ENCODE measurements at places on chromosomes 7 and 10.
A peak's percentile ranks its signal among the peaks of the same experiment; 100 is the strongest.

DNA sequence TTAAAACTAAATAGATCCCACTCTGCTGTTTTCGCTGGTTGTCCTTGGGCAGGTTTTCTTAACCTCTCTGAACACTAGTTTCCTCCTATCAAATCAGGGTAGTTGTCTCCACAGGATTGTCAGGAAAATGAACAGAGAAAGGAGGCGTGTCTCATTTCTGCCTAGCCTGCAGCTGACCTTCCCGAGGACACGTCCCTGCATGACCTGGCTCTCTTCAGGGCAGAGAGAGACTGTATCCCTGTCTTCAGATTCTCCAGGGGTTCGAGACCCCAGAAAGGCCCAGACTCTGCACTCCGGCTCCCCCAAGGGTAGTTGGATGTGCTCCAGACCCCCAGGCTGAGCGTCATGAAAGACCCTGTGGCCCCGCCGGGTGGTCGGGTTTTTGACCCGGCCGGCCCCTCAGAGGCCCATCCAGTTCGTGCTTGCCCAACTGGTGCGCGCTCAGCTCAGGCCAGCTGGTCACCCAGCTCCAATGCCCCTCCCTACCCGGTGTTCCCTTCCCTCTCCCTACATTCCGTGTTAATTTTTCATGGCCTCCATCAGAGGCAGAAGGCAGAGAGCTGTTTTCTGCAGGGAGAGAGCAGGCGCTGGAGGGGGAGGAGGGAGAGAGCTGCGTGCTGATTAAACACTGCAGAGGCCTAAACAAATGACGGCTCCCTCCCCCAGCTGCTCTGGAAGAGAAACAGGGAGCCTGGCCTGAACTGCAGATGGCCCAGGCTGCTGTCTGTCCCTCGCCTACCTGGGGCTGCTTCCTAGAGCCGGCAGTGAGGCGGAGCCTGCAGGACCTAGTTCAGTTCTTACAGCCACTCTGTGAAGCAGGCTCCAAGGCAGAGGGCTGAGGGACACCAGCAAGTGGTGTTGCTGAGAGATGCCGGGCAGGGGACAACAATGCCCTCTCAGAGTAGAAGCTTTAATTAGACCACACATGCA lies 86.2 kb upstream of the PPIF start:
- peak; percentile 62 for DNase-seq

GRCh38 chr7:132446666-132447278 lies 129.5 kb downstream of the PLXNA4 start:
- no peak for DNase-seq

DNA sequence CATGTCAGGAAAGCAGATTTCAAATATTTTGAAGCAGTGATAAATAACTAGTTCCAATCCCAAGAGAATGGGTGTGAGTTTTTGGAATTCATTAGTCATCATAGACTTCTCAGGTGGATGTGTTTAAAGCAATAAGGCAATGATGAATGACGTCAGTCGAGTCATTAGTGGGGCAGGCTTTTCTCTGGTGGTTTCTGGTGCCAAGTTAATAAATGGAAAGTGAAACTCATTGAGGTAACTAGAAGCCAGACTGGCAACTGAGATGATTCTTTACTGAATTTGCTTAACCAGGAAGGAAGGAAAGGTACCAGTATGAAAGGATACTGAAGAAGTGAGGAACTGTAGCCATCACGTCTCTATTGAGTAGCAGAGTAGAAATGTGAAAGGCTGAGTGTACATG lies 311.0 kb downstream of the GPAM start:
- DNase-seq: no peak

DNA sequence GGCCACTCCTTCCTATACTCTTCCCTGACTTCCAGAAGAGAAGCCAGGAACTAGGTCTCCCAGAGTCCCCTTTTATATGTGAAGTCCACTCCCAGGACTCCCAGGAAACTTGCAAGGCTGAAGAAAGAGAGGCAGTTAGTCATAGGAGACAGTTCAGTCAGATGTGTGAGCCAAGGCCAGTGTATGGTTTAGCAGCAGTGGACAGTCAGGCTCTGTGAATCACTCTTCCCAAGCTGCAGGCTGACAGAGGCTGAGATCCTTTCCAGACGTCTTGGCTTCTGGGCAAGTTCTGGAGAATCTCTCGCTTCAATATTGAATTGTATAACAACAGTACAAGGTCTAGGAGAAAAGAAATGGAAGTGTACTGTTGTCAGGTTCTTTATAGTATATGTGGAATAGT lies 26.9 kb downstream of the BLVRA start:
- DNase-seq: peak; percentile 60

- no peak for DNase-seq
Measured at GRCh38 chr10:97771913-97772823, at the start of gene SFRP5. Gene SFRP5 (minus strand): TSS chr10:97771999. CDS start chr10:97771833, 166 bp downstream.

GRCh38 chr7:108254259-108254658 lies 124.1 kb upstream of the LAMB4 start:
- no peak for DNase-seq

DNA sequence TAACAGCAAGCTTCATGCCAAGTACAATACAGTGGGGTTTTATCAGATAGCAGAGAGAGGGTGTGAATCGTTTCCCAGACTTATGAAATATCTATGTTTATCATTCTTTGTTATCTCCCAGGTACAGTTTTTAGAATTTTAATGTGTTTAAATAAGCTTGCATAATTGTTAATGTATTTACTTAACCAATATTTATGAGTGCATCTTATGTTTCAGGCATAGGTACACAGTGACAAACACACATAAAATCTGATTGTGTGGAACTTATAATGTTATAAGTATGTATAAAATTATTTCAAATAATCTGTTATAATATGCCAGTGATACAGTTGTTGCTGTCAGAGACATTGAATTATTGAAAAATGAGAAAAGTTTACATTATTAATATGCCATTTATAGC lies 1011.4 kb upstream of the C7orf33 start:
- no peak for DNase-seq

GRCh38 chr7:129160161-129160905 lies 15.8 kb downstream of the TSPAN33 start:
- no peak for DNase-seq

DNA sequence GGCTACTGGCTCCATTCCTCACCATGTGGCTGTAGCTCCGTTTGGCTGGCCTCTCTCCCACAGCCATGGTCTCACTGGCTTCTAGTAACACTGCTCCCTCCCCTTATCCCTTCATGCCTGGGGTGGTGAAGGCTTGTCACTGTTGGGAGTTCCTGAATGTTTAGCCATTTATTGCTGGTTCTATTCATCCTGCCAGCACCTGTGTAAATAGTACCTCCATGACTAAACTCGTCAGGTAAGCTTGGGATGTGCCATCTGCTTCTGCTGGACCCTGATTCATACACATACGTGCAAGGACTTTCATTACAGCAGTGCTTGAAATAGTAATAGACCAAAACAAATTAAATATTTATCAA lies 61.6 kb downstream of the CCDC71L start:
- no peak for DNase-seq

- DNase-seq: no peak
Measured at GRCh38 chr10:119444866-119445265, 97.7 kb downstream of the RGS10 start.

- no peak for DNase-seq
Measured at GRCh38 chr7:1059200-1060091, 15.1 kb downstream of the GPR146 start.

GRCh38 chr7:3064067-3064466 lies 20.4 kb upstream of the CARD11 start:
- DNase-seq: no peak

GRCh38 chr10:106474876-106475275 lies 689.6 kb downstream of the SORCS1 start:
- DNase-seq: no peak

DNA sequence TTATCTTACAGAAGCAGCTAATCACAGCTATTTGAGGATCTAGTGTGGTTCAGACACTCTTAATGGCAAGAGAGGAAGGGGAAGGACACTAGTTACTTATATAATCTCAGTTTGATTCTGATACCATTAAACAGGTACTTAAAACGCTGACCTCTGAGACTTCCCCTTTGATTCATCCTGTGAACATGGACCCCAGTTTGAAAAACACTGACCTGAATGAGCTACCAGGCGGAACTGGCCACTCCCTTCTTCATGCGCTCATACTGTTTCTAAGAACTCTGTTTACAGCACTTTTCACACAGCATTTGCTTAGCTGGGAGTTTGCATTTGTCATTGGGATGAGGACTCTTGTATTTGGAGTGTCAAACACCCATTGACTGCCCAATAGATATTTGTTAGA lies 45.7 kb downstream of the BEND7 start:
- DNase-seq: no peak

- DNase-seq: no peak
Measured at GRCh38 chr7:70676243-70676642, 455.7 kb upstream of the GALNT17 start.

DNA sequence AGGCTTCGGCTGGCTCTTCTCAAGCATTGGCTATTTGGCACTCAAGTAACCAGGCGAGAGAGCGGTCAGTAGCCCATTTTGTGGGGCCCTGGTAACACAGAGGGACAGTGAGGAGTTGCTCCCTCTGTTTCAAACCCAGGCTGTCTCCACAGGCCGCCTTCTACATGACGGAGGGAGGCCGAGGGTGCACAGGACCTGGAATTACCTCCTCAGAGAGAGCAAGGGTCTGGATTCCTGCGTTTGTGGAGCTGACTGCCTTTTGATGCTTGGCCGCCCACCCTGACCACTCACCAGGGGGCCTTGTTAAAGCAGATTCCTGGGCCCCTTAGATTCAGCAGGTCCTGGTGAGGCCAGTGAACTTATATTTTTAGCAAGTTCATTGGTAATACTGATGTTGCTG lies 12.3 kb downstream of the UPP1 start:
- DNase-seq: no peak

GRCh38 chr7:27198871-27199801 lies 755 bp downstream of the HOXA13 start:
- DNase-seq: no peak

DNA sequence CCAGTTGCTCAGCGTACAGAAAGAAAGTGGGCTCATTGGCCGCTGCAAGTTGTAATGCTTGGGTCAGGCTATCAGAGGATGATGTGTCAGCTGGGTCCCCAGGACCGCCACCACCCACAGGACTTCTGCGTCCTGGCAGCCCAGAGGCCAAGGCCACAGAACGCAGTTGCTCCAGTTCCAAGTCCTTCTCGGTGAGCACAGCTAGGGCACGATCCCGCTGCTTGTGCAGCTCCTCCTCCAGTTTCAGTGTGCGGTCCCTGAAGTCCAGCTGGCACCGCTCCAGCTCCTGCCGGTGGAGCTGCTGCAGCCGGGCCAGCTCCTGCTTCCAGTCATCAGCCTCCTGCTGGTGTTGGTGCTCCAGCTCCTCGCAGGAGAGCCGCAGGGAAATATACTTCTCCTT lies 3.0 kb downstream of the GCC1 start:
- DNase-seq: no peak

GRCh38 chr10:70672165-70673042 lies at the start of gene ADAMTS14:
Gene ADAMTS14 (plus strand): TSS chr10:70672506. CDS start chr10:70672803, 297 bp downstream.
- no peak for DNase-seq

DNA sequence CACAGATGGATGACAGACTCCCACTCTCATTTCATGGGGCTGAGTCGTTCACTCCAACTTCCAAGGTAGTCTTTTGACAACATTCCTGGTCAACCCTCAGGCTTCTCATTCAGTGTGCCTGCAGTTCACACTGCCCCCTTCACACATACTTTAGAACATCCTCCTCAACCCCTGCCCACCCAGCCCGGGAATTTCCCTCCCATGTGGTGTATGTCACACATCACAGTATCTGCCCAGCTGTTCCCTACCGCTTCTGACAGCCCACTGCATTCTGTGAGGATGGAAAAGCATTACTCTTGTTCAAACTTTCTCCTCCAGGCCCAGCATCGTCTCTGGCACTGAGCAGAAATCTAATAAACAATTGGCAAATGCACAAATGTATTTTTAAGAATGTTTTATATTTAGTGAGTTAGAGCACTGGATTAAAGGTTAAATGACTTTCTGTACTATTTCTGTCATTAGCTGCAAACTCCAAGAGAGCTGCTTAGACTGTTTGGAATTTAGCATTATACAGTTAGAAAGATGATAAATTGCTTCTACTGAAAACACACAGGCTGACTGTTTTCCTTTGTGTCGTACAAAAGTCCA lies 110.4 kb downstream of the SFMBT2 start:
- DNase-seq: peak; percentile 4

DNA sequence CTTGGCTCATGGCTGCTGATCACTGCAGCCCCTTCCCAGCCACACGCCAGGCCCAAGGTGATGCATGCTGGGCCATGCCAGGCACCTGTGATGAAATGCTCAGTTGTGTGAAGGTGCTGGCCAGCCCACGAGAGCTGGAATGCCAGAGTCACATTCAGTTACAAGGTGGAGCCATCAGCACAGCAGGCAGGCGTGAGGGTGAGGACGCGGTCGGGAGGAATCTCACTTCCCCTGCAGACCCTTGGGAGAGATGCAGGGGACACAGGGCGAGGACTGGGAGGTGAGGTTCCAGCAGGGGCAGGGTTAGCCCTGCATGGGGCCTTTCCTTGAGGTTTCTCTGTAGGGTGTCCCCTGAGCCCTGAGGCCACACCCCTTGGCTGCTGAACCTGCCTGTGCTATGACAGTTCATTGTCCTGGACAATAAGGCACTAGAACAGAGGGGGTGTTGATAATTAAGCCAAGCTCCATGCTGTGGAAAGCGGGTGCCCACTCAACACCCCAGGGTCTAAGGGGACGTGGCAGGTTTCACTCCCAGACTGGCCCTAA lies 82.4 kb downstream of the ADARB2 start:
- no peak for DNase-seq

GRCh38 chr10:47123716-47124288 lies 176.2 kb upstream of the GDF10 start:
- no peak for DNase-seq

DNA sequence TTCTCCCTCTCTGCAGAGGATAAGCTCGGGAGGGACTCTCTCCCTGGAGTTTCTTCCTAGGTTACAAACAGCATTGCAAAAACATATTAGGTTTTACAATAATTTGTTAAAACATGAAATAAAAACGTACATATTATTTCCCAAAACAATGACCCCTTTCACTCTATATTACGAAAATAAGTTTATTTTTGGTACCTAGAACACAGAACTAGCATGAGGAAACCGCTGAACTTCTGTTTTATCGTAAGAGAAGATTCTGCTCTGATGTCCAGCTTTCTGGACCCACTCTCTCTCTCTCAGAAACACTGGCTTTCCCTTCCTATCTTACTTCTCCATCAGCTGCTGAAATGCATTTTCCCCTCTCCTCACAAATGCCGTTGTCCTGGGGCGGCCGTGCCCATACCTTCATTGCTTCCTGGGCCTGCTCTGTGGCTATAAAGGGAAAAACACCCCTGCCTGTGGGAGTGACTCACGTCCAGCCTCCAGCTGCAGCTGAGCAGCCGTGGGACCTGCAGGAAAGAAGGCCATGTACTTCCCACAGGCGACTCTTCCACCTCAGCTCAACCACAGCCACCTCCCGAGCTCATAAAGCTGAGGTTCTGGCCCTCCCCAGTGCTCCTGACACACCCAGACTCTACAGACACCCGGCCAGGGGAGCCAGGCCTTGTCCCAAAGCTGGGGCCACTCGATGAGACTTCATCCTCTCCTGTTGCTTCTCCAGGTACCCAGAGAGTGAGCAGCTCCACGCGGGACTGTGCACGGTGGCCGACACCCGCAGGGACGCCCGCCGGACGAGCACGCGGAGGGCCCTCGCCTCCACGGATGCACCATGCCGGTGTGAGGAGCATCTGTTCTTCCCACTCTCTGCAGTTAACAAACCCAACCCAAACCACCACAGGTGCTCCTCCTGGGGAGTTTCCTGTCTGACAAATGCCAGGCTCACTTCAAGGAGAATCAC lies 3.1 kb downstream of the GPER1 start:
- DNase-seq: no peak

GRCh38 chr7:114083166-114084001 lies 164.6 kb upstream of the PPP1R3A start:
- DNase-seq: no peak

- no peak for DNase-seq
Measured at GRCh38 chr10:69328380-69328735, 50.1 kb downstream of the HK1 start.

Data from AG04450 (cell line).